Glomerular endothelial cell (primary cell): ENCODE measurements at places on chromosomes 12 and 14. TPM values are rescaled to one million over a fixed set of nuclear protein-coding genes. Genes with fewer than 3 reads are reported as not detected.

DNA sequence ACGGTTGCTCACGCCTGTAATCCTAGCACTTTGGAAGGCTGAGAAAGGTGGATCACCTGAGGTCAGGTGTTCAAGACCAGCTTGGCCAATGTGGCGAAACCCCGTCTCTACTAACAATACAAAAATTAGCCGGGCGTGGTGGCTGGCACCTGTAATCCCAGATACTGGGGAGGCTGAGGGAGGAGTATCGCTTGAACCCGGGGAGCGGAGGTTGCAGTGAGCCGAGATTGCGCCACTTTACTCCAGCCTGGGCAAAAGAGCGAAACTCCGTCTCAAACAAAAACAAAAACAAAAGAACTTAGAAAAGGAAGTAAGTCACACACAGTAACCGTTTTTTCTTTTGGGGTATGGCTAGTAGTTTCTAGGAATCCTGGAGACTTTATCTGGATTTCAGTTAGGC, 1.7 kb upstream of the PALS1 start:
- DNase-seq, result no peak

DNA sequence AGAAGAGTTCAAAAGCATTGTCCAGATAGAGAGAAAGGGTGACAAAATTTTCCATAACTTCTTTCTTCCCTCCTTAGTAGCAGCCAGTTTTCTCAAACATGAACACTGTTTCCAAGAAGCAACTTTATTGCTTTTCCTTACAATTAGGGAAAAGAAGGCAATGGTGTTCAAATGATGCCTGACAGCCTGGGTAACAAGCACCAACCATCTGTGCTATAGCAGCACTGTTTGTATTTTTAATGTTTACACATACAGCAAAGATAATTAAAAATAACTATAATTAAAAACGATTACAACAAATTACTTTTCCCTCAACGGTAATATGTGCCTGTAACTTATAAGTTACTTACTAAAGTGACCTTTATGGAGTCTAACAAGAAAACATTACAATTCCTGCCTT, 450.6 kb upstream of the LMO3 start:
- no peak for DNase-seq

GRCh38 chr12:101209319-101210302, at the start of gene SLC5A8:
SLC5A8 (minus strand) TSS chr12:101210238; CDS start chr12:101209848, 390 bp downstream.
- no peak for DNase-seq

DNA sequence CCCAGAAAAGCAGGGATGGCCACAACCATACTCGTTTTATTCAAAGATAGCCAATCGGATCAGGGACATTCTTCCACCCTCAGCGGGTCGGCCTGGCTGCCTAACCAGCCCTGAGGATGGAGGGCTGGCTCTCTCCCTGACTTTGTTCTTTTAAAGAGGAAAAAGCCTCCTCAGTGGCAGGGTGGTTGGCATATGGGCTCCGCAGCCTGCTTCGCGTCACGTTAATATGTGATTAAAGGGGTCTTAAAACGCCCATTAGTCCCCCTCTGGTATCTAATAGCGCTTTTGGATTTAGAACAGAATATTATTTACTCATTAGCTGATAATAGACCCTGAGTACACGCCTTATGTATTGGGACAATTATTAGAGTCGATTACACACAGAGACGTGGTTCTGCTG, 199.4 kb downstream of the PHETA1 start:
- no peak for DNase-seq

DNA sequence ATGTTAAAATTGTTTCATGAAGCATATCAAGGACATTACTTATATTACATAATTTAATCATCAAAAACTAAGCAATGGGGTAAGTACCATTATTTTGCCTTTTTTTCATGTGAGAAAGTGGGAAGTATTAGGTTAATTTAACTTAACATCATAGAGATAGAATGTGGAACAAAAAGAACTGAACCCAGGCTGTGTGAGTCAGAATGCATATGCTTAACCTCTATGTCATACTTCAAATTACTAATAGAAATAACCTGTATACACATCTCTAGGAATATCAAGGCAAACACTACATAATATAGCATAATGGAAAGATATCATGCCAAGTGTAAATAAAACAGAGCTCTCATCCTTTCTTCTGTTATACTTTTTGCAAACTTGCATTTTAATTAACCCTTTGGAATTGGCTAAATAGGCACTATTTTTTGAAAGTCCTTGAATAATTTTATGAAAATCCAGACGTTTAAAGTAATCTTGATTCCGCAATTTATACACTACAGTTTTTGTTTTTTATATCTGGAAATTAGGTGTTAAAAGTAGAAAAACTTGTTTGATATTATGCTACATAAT, 777.7 kb downstream of the SLC6A15 start:
- no peak for DNase-seq

DNA sequence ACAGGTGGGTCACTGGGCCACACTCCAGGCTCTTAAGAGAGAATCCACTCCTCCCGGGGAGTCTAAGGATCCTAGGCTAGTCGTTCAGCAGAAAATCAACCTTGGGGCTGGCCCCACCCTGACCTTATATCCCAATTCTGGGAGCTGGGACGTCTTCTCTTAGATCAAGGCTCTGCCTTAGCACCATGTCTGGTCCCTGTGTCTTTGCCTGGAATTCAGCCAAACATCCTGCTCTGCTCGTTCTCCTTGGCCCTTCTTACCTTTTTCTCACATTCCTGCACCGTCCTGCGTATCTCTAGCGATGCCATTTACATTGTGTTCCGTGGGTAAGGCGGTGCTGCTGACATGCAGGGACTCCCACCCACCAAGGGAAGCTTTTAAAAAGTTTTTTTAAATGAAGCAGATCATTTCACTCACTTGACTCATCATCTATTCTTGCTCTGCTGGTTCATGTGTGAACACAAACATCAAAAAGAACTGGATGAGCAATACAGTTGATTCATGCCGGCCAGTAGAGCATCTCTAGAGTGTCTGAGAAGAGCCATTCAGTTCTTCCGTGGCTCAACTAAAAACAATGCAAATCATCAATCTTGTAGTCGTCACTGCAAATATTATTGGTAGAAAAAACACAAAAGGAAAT, 50.2 kb downstream of the KCNK13 start:
- no peak for DNase-seq

DNA sequence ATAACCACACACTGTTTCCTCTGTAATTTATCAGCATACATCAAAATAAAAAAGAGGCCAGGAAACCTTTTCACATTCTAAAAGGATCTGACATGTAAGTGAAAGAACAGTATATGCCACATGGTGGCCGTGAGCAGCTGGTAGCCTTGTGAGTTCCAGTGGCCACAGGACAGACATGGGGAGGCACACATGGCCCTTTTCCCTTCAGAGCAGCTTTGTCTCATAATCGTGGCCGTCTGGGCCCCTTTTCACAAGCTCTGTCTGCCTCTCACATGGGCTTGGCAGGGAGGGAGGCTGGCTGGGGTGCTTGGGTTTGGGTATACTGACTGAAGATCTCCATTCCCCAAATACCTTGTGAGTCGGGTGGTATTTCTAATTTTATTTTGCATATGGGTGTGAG, 1.5 kb upstream of the ZDHHC22 start:
- no peak for DNase-seq

- DNase-seq, result no peak
These were observed 7.8 kb downstream of the CRACR2A start for GRCh38 chr12:3745152-3745551.

The SMOC1 gene
- 1.1 TPM in 1 of 2 replicates, not detected in the other for total RNA-seq

The NEUROD4 gene
- not detected in 2 replicates for total RNA-seq
